ENCODE measurements at places on chromosomes 7 and 10.

GRCh38 chr7:116902867-116903266, 40.5 kb downstream of the CAPZA2 start:
- no peak for DNase-seq

DNA sequence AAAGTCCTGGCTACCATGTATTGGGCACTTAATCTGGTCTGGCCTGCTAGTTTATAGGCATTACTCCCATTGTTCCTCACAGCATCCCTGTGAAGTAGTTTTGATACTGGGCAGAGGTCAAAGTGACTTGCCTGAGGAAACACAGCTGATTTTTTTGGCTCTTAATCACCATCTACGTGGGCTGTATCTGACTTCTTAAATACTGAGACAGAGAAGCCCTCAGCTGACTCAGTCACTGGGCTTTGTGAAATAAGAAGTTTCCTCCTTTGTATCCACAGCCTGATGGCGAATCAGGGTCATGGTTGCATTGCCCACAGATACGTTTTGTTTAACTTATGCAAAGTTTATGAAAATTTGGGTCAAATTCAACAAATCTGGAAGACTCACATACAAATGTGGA, 13.2 kb downstream of the TACR2 start:
- DNase-seq = no peak

GRCh38 chr10:89302625-89303024, 779 bp downstream of the IFIT2 start:
- DNase-seq = no peak

- DNase-seq = no peak
Measured at GRCh38 chr10:7028809-7029166, 382.0 kb downstream of the SFMBT2 start.

GRCh38 chr7:5213286-5213645, 23.2 kb downstream of the WIPI2 start:
- DNase-seq = no peak

DNA sequence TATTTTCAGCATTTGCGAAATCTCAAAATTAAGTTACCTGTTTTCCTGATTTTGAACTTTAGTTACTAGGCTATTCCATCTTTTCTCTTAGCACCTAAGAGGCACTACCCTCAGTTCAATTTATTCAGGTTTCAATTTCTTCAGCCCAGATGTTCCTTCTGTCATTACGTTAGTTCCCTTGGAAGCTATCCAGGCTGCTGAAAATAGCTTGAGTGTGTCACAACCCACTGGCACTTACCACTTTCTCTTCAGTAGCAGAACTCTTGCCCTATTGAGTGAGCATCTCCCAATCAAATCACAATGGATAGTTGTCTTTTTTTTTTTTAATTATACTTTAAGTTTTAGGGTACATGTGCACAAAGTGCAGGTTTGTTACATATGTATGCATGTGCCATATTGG, 332.7 kb upstream of the LRGUK start:
- no peak for DNase-seq

- no peak for DNase-seq
Measured at GRCh38 chr7:127667017-127667670, 15.2 kb downstream of the SND1 start.

DNA sequence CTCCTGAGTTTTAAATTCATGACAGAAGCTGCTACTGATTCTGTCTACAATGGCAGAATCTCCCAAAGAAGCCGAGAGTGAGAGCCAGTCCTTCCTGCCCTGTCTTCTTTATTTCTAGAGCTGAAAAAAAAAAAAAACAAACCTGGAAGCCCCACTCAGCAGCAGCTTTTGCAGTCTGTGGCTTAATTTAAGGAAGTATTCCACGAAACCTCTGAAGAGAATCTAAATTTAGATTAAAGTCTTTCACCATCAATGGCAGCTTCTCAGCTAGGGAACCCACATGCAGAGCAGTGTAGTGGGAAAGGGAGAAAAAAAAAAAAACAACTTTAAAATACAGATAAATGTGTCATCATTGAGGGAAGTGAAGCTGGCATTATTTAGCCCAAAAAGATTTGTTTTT, 23.4 kb downstream of the SMURF1 start:
- DNase-seq = no peak

DNA sequence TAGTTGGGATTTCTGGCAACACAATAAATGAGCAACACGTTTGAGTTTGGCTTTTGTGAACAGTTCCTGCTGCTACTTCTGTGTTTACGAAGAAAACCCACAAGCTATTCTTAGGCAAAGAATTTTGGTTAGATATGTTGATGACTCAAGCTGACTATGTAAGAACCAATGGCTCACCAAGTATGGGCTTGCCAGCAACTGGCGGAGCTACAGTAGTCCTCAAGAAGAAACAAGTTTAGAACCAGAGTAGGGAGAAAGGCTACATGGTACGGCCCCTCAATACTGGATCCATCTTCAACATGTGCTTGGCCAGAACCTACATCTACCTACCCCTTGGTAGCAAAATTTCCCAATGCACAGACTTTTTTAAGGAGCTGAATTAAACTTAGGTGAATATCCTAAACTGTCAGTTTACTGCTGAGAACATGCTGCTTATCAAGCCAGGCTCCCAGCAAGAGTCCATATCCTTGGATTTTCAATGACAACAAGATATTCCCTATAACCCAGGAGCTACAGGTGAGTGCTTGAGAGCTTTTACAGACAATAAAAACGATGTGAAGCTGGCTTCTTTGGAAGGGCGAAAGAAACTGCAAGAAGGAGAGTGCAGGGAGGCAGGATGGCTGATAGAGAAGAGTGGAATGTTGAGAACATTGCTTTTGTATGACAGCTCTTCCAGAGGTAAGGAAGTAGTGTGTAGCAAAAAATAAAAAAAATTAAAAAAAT, 74.3 kb upstream of the ASAH2 start:
- no peak for DNase-seq

DNA sequence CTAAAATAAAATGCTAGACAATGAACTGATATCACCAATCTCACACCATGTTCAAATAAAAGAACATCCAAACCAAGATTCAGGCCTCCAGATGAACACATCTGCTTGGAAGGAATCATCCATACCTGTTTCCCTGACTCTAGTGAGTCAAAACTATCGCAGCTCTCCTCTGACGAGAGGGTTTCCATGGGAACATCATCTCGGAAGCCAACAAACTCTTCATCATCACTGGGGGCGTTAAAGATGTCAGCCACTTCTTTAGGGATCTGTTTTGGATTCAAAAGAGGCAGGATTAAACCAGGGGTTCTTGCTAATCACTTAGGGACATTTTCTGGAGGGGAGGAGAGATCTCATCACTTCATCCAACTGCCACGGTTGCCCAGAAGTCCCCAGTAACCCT, 29.1 kb downstream of the CDCA7L start:
- no peak for DNase-seq

GRCh38 chr7:73971322-73971703, 56.7 kb upstream of the ELN start:
- no peak for DNase-seq

GRCh38 chr7:6590645-6591110, 857 bp downstream of the INTS15 start:
- DNase-seq = no peak

DNA sequence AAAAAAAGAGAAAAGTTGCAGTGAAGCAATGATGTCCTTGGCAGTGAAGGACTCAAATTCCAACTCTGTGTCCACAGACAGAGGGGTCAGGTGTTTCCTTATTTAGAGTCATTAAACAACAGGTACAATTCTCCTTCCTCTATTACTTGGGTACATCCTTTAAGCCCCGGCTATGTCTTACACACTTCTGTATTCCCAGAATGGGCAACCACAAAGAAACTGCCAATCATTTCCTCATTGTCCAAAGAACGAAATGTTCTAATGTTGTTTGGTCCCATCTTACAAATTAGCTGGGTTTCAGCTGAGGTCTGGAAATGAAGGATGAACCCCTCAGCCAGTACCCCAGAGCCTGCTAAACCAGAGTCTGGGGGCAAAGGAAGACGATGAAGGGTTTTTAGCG, 59.5 kb downstream of the GRB10 start:
- no peak for DNase-seq

DNA sequence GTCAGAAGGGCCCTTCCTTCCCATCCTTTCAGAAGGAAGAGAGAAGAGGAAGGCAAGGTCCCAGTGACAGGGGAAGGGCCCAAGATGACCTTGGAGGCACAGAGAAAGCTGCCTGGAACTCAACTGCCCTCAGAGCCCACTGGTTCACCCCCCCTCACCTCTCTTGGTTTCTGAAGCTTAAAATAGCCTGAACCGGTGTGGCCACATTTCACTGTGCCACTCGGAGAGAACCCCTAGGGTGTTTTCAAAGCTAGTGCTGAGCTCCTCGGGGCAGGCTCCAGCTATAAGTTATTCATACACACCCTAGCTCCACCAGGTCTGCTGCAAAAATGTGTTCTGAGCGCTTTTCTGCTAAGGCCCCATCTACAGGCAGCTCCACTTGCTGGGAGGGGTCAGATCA, 60.9 kb upstream of the ADRB1 start:
- no peak for DNase-seq

DNA sequence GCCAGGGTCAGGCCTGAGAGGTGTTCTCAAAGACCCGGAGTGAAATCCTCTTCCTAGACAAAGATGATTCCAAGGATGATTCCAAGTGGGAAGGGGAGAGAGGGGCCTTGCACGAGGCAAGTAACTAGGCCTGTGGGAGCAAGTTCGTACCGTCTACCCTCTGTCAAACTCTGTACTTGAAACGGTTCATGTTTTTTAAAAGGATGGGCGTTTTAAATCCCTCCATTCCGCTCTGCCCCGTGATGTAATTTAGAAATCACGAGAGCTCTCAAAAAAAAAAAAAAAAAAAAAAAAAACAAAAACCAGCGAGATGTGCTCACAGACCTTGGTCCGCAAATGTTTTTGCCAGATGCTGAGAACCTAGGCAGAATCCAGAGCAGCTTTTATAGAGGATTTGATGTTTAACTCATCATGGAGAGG, 114.7 kb upstream of the CARD11 start:
- no peak for DNase-seq

DNA sequence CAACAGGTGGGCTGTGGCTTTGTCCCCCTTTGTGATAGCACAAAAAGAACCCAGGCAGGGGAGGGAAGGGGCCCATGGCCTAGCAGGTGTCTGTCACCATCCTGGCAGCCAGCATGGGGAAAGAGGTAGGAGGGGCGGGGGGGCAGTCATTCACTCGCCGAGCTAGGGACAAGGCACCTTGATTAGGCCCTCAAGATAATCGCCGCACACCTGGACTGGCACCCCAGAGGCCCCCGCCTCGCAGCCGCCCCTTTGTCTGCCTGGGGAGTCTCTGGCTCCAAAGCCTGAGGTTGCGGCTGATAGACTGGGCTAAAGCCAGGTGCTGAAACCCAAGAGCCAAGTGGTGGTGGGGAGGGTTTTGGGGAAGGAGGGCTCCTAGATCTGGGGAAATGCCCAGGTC, 151.2 kb upstream of the PCBD1 start:
- no peak for DNase-seq

DNA sequence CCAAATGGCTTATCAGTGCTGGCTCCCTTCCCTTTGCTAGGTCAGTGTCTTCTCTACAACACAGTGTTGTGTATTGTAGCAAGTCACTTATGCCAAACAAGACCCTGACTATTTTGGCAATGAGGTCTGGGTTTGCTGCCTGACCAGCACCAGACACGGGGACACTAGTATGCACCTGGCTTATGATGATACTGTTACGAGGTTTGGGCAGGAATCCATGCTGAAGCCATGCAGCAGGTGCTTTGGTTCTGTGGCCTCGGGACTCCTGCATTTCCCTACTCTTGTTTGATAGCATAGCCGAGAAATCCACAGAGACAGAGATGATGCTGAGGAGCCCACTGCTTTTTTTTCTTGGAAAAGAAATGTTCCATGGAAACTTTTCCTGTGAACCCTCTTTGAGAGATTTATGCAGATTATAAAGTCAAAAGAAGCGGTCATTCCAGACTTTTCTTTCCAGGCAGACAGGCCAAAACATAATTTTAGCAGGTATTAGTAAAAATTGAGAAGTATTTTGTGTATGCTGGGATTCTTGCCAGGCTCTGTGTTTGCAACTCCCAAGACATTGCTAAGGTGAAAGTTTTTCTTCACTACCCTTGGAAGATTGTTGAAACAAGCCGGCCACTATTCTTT, 291.1 kb downstream of the BBS9 start:
- no peak for DNase-seq

DNA sequence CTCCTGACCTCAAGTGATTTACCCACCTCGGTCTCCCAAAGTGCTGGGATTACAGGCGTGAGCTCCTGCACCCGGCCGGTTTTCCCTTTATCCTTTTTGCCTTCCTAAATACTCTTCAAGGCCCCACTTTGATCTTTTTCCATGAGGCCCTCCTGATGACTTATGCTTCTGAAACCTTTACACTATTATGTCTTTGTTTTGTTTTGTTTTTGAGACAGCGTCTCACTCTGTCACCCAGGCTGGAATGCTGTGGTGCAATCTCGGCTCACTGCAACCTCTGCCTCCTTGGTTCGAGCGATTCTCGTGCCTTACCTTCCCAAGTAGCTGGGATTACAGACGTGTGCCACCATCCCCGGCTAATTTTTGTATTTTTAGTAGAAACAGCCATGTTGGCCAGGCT, 3.8 kb downstream of the STMP1 start:
- DNase-seq = no peak

GRCh38 chr7:66430164-66430545, 198.5 kb upstream of the KCTD7 start:
- DNase-seq = no peak

DNA sequence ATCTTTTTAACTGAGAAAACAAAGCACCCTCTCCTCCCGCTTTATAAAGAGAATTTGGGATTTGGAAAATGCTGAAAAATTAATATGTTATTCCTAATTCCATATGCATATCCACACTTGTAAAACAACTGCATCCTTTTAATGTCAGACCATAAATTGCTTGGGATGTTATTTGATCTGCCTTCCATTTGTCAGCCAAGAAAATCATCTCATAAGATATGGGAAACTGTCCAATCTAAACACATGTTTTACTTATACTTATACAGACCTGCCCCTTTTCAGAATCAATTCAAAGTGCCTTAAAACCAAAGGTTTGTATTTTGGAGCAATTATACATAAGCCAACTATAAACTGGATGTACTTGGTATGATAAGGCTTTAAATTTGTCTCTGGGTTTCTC, 595.5 kb upstream of the PFKP start:
- DNase-seq = no peak

- no peak for DNase-seq
Measured at GRCh38 chr7:92639966-92640365, 49.8 kb upstream of the FAM133B start.

DNA sequence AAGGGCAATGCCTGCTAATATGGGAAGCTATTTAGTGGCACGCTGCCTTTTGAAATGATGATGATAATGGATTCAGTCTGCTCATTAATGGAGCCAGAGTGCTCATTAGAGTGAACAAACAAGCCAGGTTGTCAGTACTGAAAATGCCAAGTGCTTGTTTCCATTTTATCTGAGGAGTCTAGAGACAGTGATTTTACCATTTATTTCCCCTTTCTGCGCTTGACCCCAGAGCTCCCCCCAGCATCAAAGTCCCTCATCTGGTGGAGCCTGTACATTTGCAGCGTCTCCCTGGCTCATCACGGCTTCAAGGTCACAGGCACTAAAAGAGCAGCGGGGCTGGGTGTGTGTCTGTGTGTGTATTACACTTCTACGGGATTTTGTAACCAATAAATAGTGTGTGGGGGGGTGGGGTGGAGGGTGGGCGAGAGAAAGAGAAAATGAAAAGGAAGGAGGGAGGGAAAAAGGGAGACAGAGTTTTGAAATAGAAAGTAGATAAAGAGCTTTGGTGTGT, 553.8 kb downstream of the TFEC start:
- DNase-seq = no peak
